ENCODE measurements at places on chromosomes 7 and 10.

DNA sequence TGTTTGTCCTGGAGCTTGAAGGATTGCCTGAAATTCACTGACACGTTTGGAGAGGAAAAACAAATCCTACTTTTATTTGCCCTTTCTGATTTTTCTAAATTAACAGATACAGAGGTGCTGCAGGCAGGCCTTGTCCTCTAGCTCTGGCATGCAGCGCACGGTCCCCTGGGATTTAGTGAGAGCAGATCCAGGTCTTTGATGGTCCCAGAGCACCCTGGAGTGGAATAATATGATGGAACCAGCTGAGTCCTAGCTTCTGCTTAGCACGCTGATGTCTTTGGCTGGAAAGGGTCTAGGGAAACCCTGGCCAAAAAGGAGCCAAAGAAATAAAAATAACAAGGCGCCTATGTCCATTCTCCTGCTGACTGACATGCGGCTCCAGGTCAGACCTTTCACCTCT is 40.5 kb downstream of the C10orf120 start:
- DNase-seq, result no peak

GRCh38 chr7:130127821-130128317 is 57.5 kb downstream of the KLHDC10 start:
- DNase-seq, result no peak

- DNase-seq, result no peak
These were observed 14.4 kb upstream of the SPRN start for GRCh38 chr10:133438711-133439273.

- no peak for DNase-seq
These were observed 49.3 kb downstream of the FBXL13 start for GRCh38 chr7:103025341-103025740.

GRCh38 chr7:107937531-107937930 is 46.5 kb downstream of the DLD start:
- no peak for DNase-seq

GRCh38 chr7:11473807-11474424 is 358.1 kb downstream of the THSD7A start:
- DNase-seq, result no peak

Measured in stimulated activated naive CD4-positive, alpha-beta T cell treated with Interleukin-2 at 50 U/mL for 16 hours (primary cell).